Calu3 (cell line): ENCODE measurements at places on chromosomes 1 and 21. TPM values are rescaled to one million over a fixed set of nuclear protein-coding genes. Genes with fewer than 3 reads are reported as not detected.

- DNase-seq, result no peak
These were observed 609.6 kb downstream of the BRINP3 start for GRCh38 chr1:189868021-189868420.

Gene TBX19
- total RNA-seq, result 3.3 and 3.5 TPM in 2 replicates

DNA sequence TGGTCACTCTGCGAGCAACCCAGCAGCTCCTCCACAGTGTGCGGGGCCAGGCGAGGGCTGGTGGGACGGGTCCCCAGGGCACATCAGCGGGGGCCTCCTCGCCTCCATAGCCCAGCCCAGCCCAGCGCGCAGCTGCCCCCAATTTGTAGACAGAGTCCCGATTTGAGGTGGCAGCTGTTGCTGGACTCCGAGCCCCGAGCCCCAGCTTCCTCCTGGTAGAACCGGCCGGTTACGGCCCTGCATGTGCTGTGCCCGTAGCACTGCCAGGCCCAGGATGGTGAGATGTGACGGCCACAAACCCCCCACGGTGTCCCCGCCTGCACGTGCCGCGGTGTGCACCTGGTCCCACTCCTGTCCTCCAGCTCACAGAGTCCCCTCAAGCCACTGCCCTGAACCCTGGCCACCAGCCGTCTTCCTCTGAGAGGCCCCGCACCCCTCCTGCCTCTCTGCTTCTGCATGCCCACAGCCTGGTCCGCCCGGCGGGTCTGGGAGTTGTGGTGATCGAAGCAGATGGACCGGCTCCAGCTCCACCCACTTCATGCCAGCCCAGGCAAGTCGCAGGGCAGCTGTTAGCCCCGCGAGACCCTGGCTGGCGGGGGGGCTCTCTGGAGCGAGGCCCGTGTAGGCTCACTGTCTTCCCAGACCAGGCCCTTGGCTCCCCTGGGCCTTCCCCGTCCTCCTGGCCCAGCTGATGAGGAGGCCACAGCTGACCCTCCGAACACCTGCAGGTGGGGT is 55.5 kb downstream of the MORN1 start:
- DNase-seq, result no peak

- DNase-seq, result no peak
These were observed 10.7 kb downstream of the LEPR start for GRCh38 chr1:65431111-65431705.

Gene SLC9C2
- total RNA-seq, result not detected in 2 replicates

DNA sequence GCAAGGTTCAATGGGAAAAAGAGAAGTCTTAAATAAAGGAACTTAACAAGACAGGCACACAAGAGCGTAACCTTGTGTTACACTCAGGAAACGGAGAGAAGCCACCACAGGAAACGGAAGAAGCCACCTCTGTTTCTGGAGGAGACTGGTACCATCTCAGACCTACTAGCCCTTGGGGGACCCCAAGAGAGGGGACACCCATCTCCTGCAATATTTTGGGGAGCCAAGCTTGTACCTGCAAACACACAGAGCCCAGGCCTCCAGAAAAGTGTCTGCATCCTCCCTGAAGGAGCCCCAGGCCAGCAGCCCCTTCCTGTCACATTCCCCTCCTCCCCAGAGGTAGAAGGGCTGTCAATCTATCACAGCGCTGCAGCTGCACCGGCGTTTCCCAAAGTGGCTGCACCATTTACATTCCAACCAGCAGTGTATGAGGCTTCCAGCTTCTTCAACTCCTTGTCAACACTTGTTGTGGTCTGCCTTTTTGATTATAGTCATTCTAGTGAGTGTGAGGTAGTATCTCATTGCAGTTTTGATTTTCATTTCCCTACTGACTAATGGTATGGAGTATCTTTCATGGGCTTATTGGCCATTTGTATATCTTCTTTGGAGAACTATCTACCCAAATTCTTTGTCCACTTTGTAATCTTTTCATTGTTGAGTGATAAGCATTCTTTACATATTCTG is 23.0 kb upstream of the PADI1 start:
- no peak for DNase-seq

DNA sequence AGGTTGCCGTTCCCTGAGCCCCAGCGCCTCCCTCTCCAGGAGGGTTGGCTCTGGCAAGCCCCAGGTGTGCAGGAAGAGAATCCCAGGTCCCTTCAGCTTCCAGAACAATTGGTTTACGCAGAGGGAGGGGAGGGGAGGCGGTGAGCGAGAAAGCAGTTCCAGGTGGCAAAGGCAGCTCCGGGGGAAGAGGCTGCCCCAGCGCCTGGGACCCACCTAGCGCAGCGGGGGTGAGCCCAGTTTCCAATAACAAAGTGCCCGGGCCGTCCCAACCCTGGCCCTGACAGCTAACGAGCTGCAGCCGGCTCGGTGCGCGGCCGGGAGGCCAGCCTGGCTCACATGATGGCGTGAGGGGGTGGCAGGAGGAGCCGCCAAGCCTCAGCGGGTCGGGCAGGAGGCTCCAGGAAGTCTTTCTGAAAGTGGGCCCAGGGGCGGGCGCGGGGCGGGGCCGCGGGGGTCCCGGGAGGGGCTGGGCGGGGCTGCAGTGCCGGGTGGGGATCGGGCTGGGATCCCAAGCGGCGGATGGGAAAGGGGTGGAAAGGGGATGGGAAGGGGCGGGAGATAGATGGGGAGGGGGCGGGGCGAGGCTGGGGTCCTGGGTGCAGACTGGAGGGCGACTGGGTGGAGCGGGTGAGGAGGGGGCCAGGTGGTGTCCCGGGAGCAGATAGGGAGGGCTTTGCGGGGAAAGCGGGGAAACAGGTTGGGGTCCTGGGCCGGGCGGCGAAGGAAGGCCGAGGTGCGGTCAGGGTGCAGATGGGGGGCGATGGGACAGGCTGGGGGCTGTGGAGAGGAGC is 22.8 kb downstream of the DHRS3 start:
- DNase-seq, result peak; percentile 76

- DNase-seq, result no peak
These were observed 1.4 kb downstream of the ATP5PO start for GRCh38 chr21:33914188-33914587.

DNA sequence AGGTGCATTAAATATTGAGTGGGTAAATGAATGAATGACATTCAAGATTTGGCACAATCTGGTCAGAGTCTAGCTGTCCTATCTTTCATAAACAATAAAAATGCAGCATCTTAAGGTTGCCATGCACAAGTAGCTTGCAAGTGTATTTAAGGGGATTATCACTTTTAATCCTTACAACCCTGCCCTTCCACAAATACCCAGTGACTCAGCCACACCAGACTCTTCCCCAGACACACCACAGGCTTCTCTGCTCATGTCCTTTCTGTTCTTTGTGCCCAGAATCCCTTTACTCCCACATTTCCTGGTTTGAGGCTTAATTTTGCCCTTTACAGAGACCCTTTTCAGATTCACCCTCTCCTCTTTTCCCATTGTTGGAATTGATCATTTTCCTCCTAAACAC is 59.8 kb downstream of the KIRREL1 start:
- no peak for DNase-seq
